ENCODE measurements at places on chromosomes 1 and 21.

DNA sequence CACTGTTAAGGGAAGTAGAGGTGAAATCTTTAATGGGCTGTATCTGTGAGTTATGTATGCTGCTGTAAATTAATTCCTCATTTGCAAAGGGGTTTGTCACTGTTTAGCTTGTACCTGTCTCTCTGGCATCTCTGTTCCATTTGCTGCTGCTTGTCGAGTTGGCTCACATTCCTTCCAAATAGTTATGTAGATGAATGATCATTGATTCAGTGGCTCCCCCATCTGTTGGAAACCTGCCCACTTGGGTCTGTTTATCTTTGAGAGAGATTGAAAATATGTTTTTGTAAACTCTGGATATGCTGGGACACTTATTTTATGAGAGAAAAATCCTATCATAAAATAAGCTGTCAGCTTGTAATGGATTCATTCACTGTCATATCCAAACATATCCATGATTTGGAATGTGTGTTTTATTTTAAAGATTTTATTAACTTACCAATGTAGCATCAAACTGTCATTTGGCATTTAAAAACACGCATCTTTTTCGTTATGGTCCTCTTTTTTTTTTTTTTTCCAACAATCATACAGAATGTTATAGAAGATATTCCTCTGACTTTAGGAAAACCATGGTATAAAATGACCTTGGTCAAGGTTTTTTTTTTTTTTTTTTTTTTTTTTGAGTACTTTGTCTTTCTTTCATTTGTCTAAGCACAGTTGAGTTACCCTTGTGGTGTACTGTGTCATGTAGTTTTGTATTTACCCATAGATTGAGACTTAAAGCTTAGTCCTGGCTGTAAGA, 3.5 kb downstream of the RYR2 start:
- no peak for DNase-seq

DNA sequence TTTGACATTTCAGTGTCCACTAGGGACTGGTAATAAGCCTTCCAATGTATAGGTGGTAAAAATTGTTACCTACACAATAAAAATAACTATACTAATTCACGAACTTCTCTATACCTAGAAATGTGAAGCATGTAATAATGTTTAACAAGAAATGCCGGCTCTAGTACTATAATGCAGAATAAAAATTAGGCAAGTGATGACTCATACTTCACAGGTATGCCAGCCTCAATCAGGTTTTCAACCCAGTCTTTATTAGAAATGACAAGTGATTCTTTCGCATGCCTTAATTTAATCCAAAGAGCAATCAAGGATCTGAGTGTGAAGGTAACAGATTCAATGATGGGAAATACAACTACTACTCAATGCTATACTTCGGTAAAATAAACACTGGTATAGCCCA, 134.9 kb downstream of the RERE start:
- no peak for DNase-seq

GRCh38 chr1:150322310-150322709, 977 bp downstream of the PRPF3 start:
- DNase-seq: no peak

- no peak for DNase-seq
Measured at GRCh38 chr1:227490001-227490400, 73.4 kb upstream of the ZNF678 start.

Measured in GM12892 (cell line).